ENCODE measurements at places on chromosomes 3 and 15. TPM values are rescaled to one million over a fixed set of nuclear protein-coding genes. Genes with fewer than 3 reads are reported as not detected.

DNA sequence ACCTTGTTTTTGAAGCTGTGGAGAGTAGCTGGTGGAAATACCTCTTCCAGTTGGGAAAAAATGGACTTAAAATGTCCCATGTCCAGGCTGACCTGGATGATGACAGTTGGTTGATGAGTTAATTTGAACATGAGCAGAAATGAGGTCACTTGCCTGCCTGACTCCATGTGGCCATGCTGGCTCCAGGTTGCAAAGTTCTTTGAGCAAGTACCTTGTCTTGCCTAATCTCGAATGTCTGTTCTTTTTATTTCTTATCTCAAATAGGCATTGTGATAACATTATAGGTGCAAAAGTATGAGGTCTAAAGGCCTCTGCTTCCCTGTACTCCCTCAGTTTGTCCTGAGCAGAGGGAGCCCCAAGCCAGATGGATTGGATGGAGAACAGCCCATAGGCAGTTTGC is 9.0 kb downstream of the MAPKBP1 start:
- DNase-seq = no peak

The FBXW12 gene
- not detected for total RNA-seq

The ADCY5 gene
- total RNA-seq = 0.49 TPM

DNA sequence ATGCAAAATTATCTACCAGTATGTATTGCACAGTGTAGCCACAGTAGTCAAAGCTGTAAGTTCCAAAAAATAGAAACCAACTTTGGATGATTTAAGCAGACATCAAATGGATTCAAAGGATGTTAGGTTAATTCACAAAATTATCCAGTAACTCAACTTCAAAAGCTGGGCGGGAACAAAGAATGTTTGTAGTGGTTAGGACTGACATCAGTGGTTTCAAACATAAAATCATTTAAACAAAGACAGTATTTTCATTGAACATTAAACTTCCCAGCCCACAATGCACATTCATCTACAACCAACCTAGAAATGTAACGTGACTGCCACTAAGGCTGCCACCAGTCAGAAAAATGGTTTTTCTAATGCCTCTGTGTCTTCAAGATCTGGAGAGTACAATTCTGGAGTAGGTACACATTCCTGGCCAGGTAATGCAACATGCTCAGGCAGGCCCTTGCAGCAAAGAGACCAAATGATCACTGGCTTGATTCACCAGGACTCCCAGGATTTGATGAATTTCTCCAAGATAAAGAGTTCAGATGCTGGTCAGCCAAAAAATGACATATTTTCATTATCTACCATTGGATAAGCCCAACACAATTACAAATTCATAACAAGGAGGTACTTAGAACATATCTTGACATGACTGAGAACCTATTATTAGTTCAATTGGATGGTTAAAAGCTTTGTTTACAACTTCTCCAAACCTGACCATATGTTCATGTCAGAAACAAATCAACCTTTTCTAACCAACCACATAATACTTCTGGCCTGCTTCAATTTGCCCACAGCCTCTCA is 189.8 kb upstream of the CNTN4 start:
- no peak for DNase-seq

The ANKRD34C gene
- total RNA-seq = not detected
